ENCODE measurements at places on chromosomes 5 and 9. TPM values are rescaled to one million over a fixed set of nuclear protein-coding genes. Genes with fewer than 3 reads are reported as not detected.
A peak's percentile ranks its signal among the peaks of the same experiment; 100 is the strongest.

Gene PCDHA6
- 0.85 TPM for polyA plus RNA-seq

Gene WDR55
- polyA plus RNA-seq: 19.9 TPM

Gene SEPTIN8
- 44.0 TPM for polyA plus RNA-seq

Gene KCNT1
- polyA plus RNA-seq: 0.25 TPM

Gene LCN12
- 121 TPM for polyA plus RNA-seq

DNA sequence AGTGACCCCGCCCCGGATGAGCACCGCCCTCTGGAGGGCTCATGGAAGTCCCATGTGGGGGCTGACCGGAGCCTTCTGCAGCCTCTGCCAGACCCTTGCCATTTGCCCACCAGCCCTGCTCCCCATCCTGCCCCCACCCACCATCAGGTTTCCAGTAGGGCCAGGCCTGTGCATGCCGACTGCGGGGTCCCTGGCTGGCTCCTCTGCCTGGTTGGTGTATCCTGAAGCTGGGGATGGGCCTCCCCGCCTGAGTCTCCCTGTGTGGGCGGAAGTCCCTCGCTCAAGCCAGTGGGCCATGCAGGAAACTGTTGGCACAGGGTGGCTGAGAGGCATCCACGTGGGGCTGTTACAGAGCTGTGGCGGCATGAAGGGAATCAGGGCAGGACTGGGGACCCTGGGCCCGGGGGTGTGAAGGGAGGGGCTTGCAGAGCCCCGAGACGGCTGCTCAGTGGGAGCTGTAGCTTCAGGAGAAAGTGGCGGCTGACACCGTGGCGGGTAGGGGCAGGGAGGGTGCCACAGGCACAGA, 88.7 kb downstream of the RXRA start:
- DNase-seq: no peak

DNA sequence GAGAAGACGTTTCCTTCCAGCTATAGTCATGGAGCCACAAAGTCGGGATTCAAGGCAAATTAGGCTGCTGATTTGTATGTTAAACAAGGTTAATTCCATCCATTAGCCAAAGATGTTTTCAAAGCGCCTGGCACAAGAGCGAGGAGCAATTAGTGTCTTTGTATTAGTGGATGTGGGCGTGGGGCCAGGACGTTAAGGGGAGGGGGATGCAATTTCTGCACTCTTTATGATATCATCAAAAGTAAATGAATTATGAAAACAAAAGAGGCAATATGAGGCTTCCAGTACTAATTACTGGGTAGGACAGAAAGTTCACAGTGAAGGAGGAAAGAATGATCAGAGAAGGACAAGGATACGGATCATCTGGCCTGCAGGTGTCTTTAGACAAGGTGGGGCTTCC, 230.9 kb upstream of the MSX2 start:
- DNase-seq: no peak

GRCh38 chr9:123262338-123262737, 6.0 kb downstream of the STRBP start:
- DNase-seq: no peak

DNA sequence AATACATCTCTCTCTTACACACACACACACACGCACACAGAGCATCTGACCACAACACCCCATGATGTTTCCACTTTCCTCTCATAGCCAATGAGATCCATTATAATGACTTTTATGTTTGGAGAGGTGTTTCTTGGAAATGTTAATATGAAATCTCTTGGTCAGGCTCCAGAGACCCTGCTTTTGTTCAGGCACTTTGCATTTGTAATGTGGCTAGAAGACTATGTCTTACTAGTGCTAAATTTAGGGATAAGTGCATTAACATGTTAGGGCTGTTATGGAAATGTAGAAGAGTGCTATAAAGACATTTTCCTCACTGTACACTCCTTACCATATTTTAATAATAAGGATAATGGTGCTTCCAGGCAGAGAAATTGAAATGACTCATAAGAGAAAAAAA, 3.8 kb downstream of the CDH9 start:
- no peak for DNase-seq

DNA sequence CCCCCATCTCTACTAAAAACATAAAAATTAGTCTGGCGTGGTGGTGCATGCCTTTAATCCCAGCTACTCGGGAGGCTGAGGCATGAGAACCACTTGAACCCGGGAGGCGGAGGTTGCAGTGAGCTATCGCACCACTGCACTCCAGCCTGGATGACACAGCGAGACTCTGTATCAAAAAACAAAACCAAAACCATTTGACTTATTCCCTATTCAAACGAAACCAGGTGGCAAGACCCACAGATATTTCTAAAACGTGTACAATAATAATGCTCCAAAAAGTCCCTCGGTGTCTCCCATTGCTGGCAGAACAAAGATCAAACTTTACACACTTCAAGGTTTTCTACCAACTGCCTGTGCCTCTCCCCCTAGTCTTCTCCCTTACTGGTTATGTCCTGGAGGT, 29.8 kb downstream of the HMGCR start:
- no peak for DNase-seq

DNA sequence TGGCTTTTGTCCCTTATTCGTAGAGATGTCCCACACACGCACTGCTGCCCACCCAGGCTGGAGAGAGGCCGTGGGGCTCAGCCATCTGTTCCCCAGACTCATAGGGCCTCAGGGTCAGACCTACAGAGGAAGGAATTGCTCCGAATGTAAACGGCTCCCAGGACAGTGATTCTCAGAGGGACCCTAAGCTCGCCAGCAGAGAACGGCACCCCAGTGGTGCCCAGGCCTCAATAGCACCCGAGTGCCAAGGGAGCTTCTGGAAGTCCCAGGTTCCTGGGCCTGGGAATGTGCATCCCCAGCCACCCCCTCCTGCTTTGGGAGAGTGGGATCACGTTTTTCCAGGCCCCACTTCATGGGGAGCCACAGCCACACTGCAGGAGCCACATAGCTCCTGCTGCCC, 32.9 kb upstream of the CNOT6 start:
- DNase-seq: no peak

DNA sequence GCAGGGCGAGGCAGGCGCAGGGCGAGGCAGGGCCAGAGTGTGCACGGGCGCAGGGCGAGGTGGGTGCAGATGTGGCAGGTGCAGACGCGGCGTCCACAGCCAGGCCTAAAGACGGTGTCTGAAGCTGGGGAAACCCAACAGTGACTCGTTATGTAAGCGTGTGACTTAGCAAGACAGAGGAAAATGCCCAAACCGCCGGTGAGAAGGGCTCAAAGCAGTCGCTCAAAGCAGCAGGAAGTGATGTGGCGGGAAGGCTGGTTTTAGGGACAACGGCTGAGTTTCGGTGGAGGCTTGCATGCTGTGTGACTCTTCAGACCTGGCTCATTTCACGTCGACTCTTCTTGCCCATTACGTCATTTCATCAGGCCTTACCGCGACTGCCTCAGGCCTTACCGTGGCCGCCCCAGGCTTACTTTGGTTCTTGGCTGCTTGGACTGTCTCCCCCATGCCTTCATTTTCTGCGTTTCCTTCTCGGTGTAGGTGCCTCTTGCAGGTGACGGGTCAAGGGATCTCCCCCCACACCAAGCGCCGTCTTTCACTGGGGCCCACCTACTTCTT, 50.5 kb upstream of the EXOC3 start:
- DNase-seq: no peak

DNA sequence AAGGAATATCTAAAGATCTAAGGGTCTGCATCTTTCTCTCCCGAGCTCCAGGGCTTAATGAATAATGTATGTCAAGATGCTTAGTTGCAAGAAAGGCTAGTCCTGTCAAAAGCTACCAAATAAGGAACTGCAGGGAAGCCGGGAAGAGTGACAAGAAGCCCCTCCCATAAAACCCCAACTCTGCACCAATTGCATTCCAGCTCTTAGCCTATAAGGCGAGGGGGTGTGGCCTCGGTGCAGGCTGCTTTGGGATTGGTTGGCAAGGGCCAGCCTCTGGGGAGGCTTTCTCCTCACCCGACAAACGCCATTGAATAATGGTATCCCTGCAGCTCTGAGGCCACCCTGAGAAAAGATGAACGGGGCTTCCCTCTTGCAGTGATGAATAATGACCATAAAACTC, 416.9 kb downstream of the RAB3C start:
- no peak for DNase-seq

GRCh38 chr9:96217754-96218693, 84.0 kb downstream of the HSD17B3 start:
- peak; percentile 80 for DNase-seq

DNA sequence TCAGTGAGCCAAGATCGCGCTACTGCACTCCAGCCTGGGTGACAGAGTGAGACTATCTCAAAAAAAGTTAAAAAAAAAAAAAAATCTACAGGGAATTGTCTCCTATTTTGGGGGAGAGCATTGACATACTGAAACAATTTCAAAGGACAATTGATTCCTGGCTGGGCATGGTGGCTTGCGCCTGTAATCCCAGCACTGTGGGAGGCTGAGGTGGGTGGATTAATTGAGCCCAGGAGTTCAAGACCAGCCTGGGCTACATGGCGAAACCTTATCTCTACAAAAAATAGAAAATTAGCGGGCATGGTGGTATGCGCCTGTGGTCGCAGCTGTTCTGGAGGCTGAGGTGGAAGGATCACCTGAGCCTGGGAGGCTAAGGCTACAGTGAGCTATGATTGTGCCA, 30.6 kb downstream of the GPR107 start:
- DNase-seq: no peak

DNA sequence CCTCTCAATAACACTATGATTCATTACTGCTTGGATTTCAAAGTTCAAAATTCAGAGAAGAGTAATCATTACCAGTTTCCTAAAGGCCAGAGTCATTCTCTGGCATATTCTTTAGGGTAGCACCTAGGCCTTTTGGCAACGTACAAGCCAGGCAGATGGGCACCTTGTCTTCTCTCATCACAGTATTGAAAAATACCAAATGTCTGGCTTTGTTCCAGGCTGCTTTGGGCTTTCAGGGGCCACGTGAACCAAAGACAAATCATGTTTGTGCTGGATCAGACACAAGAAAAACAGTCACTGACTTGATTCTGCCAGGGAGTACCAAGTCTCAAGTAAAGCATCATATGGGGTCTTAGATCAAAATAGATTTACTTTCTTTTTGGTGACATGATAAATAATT, 15.5 kb downstream of the MEGF9 start:
- DNase-seq: no peak

DNA sequence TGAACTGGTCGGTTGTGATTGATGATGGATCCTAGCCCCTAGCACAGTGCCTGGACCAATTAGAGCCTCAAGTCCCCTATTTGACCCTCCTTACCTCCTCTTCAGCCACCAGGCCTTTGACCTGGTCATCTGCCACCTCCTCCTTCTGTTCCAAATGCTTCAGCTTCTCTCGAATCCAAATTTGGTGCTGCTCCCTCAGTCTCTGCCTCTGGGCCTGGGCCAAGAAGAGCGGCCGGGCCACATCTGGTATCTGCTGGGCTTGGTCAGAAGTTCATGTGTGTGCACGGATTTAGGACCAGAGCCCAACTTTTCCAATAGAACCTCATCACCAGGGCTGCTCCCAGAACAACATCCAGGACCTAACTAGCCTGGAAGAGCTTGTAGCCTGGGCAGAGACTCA, 6.5 kb downstream of the SLC35A4 start:
- no peak for DNase-seq

- no peak for DNase-seq
Observed at GRCh38 chr5:54470128-54470527, 14.6 kb downstream of the HSPB3 start.

DNA sequence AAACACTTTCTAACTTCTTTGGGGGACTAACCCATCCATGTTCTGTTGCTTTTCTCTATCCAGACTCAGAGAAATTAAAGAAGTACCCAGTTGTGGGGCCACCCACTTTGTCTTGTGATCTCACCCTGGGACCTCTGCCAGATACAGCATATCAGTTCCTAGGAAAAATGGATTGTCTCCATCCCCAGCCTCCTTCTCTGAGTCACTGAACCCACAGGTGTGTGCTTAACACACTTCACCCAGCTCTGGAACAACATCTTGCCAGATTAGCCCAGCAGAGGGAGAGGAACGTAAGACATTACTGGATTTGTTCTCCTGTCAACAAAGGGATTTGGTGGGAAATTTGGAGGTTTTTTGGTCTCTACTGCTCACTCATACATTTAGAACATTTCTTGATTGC, 19.2 kb downstream of the FAM240B start:
- DNase-seq: no peak

DNA sequence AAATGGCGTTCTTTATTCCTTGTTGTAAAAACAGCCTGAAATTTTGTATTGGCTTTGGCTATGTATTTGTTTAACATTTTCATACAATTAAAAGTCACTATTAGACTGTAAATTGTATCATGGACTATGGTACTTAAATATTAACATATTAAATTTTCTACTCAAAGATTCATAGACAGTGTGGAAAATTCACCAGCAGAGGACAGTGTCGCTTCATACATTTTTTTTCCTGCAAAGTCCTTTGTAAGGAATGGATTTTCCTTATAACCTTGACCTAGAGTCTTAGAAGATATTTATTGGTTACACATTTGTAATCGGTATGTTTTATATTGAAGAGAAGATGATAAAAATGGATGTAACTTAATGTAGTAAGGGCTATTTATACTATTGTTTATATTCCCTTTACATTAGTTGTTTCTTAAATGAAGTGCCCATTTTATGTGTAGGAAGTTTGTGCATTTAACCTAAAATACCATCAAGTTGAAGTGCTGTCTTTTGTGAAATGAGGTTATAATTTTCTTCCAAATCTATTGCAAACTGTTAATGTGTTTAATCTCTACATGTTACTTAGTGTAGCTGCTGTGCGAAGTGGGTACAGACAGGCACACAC, 150.1 kb downstream of the KDM4C start:
- no peak for DNase-seq

DNA sequence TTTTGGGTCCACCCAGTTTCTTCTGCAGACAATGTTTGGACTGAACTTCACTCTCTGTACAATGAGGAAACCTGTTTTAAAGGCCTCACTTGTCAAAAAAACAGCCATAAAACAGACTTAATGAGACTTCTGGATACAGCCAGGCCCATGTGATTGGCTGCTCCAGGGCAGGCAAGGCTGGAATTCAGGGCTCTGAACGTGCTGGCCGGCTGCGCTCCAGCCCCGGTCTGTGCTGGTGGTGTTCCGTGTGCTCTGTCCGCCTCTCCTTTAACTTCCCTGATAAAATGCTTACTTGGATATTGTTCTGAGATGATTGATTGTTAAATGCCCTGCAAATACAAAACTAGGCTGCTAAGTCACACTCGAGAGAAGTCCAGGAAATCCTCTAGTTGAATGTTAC, 131.2 kb upstream of the KLF4 start:
- peak; percentile 68 for DNase-seq

DNA sequence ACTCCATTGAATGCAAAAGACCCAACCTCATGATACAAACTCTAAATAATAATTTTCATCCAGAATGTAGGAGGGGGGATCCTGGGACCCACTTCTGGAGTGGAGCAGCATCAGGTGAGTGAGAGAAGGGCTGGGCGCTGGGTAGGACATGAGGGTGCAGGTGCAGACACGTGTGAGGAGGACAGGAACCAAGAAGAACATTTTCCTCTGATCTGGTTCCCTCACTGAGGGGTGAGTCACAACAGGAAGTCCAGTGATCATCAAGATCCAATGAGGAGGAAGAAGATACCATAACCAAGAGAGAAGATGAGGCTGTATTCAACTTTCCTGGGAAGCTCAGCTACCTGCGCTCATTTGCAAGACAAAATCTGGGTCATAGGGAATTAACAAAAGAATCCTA, 57.4 kb downstream of the SFXN1 start:
- no peak for DNase-seq

GRCh38 chr5:45038366-45038987, 229.7 kb downstream of the MRPS30 start:
- no peak for DNase-seq

Data from large intestine (tissue), 12 donors.